Neural crest cell (in vitro differentiated cells): ENCODE measurements at places on chromosomes 13 and 19.

DNA sequence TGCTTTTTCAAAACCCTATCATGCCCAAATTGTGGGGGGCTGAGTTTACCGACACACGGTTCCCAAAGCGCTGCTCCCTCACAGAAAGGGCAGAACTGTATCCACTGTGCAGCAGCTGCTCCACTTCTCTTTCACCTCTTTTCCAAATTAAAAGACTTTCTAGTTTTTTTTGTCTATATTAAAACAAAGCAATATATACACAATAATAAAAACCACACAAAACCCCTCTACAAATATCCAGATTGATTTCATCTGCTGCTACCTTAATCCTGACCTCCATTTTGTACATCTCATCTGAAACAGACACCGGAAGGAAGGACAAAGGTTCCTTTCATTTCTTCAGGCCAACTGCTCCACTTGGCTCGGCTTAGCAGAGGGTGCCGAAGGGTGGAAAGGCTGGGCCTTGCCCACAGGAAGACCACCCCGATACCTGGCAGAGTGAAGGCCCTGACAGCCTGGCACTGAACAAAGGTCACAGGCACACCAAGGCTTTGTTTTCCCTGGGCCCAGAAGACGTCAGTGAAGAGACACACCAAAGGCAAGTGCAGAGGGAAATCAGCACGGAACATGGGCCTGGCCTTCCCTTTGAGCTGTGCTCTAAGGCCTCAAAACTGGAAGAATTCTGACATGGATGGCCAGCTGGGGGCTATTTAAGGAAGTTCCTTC is 71.6 kb downstream of the LATS2 start:
- DNase-seq, result no peak

- no peak for DNase-seq
Measured at GRCh38 chr13:43360892-43361610, 337.7 kb downstream of the DNAJC15 start.

DNA sequence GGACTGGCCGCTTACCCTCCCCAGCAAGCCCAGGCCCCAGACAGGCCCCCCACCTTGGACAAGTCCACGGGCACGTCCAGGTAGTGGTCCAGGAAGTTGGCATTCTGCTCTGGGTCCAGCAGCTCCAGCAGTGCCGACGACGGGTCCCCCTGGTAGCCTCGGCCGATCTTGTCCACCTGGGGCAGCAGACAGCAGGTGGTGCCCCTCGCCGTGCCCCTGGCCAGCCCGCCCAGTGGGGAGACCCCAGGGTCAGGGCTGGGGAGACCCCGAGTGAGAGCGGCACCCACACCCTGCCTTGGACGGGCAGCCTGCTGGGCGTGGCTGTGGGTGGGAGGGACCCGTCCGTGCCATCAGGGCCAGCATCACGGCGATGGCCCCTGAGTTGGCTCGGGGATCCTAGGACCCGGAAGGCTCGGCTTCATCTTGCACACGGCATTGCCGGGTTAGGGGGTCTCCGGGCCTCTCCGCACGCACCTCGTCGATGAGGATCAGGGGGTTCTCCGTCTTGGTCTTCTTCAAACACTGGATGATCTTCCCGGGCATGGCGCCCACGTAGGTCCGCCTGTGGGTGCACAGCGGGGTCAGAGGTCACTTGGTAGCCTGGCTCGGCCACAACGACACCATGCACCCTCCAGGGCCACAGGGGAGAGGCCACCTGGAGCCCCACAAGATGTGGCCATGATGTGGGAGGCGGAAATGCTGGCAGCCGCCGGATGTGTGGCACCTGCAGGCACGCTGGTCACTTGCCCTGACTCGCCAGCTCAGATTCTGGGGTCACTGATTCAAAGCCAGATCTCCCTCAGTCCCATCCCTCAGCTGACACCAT is 6.3 kb downstream of the RPL36 start:
- no peak for DNase-seq

- DNase-seq, result no peak
Measured at GRCh38 chr19:9009935-9010651, at the start of gene MUC16. Gene MUC16, minus strand, starts transcription at chr19:9010409.

GRCh38 chr19:55712804-55713631 is 25.2 kb downstream of the NLRP9 start:
- no peak for DNase-seq

GRCh38 chr13:77565635-77566034 is 30.1 kb downstream of the SCEL start:
- DNase-seq, result no peak

DNA sequence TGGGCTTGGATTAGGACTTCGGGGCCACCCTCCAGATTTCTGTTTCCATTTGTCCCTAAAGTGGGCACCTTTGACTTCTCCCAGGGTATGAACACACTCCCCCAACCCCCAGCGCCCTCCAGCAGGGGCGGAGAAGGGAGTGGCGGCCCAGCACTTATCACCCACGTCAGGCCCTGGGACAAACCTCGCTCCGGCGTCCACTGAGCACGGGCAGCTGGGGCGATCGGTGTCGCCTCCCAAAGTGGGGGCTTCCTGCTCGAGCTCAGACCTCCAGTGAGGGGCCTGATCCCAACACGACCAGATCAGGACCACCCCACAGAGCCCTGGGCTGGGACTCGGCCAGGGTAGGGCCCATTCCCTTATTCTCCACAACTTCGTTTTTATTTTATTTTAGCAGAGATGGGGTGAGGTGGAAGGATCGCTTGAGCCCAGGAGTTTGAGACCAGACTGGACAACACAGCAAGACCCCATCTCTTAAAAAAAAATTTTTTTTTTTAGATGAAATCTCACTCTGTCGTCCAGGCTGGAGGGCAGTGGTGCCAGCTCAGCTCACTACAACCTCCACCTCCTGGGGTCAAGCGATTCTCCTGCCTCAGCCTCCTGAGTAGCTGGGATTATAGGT is 3.7 kb upstream of the TCF3 start:
- DNase-seq, result no peak

- no peak for DNase-seq
Measured at GRCh38 chr19:54616057-54616456, 14.2 kb upstream of the LILRB1 start.

- no peak for DNase-seq
Measured at GRCh38 chr13:110592665-110593064, 22.7 kb upstream of the NAXD start.

DNA sequence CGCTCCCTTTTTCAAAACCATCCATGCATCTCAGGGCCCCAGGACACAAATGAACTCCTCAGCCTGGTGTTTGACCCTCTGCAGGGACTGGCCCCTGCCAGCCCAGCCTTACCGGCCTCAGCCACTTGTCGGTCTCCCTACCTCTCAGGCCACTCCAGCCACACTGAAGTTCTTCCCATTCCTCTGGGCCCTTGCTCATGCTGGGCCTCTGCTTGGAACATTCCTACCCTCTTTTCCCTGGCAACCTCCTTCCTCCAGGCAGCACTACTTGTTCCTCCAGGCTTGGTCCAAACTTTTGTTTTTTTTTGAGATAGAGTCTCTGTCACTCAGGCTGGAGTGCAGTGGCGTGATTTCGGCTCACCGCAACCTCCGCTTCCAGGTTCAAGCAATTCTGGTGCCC is 7.6 kb upstream of the EGLN2 start:
- DNase-seq, result no peak

DNA sequence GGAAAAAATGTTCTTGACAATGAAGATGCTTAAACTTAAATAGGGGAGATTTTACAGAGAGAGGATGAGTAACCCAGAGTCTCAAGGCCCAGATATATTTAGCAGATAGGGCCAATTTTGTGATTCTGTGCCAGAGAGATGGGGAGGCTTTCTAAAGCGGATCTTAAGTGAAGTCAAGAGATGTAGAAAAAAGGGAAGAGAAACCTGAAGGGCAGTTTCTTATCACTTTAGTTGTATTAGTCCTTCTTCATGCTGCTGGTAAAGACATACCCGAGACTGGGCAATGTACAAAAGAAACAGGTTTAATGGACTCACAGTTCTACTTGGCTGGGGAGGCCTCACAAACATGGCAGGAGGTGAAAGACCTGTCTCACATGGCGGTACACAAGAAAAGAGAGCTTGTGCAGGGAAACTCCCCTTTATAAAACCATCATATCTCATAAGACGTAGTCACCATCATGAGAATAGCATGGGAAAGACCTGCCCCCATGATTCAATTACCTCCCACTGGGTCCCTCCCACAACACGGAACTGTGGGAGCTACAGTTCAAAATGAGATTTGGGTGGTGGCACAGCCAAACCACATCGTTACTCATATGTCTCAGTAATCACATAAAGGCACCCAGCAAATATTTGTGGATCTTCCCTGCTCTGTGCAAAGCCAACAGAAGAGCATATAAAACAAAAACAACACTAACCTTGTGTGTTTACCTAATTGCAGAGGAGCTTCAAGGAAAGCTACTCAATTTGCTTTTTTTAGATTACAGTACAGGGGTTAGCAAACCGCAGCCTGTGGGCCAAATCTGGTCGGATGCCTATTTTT is 102.6 kb upstream of the MYCBP2 start:
- DNase-seq, result no peak

GRCh38 chr19:30376826-30377425 is 4.7 kb downstream of the ZNF536 start:
- no peak for DNase-seq

DNA sequence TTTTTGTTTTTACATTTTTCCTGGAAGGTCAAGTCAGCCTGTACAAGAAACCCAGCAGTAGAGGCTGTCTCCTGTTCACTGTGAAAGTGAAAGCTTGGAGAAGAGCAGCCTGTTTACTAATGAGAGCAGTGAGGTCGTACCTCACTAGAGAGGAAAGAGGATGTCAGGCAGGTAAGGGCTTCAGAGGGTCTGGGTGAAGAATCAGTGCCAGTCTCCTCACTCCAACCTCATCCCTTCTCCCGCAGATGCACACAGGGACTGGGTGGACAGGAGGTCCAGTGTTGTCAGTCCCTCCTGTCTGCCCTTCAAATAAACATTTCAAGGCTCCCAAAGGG is 462.5 kb downstream of the KLF5 start:
- DNase-seq, result no peak

DNA sequence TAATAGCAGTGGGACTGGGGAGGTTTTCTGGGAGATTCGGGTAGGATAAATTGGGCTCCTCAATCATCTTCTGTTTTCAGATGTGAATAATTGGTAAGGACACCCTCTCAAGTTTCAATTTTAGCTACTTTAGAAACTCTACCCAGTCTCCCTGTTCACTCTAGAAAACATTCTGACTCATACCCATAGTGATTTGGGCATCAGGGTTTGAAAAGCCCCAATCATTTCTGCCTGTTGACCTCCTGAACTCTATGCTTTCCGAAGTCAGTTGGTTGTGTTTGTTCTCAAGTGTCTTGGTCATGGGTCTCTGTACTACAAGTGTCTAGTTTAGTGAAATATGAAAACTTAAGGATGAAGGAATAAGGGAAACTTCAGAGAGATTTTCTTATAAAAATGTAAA is 911.3 kb upstream of the GPC6 start:
- no peak for DNase-seq

- no peak for DNase-seq
Measured at GRCh38 chr19:10965398-10965797, 4.6 kb downstream of the SMARCA4 start.

GRCh38 chr19:55537741-55538111 is 793 bp upstream of the SBK2 start:
- DNase-seq, result no peak

GRCh38 chr19:33096005-33096404 is 15.0 kb downstream of the GPATCH1 start:
- no peak for DNase-seq

DNA sequence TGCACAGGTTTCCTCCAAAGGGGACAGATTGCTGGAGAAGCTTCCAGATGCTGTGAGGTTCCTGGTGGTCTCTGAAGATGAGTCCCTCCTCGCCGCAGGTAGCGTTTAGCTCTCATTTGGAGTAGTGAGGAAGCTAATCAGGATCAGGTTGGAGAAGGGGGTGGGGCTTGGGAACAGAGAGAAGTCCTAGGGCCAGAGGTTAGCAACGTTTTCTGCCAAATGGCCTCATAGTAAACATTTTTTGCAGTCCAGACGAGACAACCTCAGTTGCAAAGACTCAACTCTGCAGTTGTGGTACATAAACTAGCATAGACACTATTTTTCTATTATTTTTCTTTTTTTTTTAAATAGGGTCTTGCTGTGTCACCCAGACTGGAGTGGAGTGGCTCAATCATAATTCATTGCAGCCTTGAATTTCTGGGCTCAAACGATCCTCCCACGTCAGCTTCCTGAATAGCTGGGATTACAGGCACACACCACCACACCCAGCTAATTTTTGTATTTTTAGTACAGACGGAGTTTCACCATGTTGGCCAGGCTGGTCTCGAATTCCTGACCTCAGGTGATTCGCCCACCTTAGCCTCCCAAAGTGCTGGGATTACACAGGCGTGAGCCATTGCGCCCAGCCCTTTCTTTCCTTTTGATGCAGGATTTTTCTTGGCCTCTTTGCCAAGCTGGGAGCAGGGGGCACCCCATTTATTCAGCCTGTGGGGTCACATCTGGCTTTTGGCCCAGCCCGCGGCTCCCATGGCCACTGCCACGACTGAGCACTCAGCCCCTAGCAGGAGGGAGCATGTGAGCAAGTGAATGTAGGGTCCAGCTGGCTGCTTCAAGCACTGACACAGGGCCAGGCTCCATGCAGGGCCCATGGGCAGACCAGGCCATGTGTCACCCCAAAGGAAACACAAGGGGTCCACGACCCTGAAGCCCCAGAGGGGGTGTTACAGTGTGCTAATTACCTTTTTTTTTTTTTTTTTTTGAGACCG is 34.4 kb upstream of the SIN3B start:
- no peak for DNase-seq

- DNase-seq, result no peak
Measured at GRCh38 chr19:19463348-19464117, 51.8 kb downstream of the TSSK6 start.

DNA sequence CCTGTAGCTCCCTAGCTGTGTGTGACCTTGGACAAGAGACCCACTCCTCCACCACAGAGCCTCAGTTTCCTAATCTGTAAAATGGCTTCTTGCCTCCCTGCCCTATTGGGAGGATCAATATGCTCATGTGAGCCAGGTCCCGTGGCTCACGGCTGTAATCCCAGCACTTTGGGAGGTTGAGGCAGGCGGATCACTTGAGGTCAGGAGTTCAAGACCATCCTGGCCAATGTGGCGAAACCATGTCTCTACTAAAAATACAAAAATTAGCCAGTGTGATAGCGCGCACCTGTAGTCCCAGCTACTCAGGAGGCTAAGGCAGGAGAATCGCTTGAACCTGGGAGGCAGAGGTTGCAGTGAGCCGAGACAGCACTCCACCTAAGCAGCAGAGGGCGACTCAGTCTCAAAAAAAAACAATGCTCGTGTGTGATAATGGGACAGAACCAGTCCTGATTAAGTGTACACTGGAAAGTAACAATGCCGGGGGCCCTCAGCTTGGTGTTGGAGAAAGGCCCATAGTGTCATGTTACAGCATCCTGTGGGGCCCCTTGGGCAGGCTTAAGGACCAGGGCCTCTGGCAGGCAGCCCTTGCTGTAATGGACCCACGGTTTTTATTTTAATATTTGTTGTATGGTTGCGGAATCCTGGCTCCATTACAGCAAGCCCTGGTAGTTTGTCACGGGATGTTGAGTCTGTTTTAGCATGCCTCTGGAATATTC is 6.8 kb downstream of the RPS11 start:
- no peak for DNase-seq

DNA sequence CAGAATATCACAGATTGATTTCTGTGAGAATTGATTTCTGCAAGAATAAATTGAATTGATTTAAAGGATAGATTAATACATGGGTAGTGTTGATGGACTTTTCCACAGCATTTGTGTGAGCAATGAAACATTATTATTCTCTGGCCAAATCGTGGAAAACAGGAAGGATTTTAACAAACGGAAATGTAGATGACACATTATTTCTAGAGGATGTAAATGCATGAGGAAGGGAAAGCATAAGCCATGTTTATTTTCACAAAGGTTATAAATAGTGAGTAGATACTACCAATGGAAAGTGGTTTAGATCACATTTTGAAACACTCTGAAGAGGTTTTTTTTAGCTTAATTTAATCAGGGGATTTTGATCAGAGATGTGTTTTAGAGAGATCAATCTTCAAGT is 1534.6 kb upstream of the MIR17HG start:
- DNase-seq, result no peak
